Stimulated activated CD4-positive, alpha-beta T cell treated with anti-CD3 and anti-CD28 coated beads, Interleukin-1b, Interleukin-23, amount 100 ng/mL, for 24 hours (primary cell): ENCODE measurements at places on chromosomes 12 and 14.

DNA sequence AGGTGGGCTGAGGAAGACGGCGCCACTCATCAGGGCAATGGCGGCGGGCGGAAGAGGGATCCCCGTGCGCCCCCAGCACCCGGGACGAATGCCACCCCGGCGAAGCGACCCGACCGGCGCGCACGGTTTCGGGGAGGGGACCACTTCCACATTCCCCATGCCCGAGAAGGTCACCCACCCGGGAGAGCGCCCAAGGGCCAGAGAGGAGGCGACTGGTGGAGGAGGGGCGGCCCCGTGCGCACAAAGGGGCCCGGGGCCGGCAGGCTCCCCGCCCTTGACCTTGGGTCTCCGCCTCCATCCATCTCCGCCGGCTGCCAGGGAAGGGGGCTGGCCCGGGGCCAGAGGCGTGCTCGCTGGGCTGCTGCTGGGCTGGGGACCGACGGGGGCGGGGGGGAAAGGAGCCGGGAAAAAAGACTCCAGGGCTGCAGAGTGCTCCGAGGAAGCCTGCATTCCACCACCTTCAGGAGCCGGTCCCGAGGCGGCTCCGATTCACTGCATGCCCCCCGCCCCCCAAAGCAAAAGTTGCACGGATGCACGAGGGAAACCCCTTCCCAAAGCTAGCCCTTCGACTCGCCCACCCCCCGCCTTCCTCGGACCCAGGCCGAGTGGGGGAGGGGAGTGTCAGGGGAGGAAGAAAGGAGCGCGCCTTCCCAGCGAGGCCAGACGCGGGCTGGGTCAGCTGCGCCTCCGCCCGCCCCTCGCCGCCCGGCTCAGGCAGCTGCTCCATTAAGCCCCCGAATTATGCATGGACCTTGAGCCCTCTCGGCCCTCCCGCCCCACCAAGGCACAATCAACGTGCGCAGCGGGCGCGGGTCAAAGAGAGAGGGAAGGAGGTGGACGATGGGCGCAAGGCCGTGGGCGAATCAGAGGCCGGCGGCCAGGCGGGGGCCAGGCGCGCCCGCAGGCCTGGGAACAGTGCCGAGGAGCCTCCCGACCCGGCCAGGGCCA is 26.2 kb downstream of the BCL11B start:
- no peak for DNase-seq

DNA sequence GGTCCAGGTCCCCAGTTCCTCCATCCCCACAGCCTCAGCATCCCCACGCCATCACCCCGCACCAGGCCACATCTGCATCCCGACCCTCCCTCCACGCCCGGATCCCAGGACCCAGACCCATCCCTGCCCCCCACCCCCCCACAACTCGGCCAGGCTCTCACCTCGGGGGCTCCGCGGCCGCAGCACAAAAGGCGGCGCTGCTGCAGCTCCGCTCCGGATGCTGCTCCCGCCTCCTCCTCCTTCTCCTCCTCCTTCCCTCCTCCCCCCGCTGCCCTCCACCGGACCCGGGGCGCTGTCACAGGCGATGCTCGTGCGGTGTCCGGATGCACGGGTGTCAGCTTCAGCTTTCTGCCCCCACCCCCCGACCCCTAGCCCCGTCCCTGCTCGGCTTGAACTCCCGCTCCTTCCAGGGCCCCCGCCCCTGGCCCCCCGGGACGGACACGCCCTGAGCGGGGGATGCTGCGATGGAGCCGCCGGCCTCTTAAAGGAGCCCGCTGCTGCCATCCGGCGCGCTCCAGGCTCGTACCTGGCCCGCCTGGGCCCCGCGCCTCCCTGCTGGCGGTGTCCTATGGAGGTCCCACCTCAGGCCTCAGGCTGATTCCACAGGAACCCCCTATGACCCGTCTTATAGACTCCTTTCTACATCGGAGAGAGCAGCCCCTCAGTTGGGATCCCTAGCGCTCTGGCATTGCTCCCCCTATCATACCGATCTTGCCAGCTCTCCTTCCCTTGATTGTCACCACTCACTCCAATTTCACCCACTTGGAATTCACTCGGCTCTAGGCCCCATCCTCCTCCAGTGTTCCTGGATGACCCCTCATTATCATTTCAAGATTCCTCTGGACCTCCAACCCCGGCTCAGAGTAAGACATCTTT is at the start of gene MAP3K12:
Gene MAP3K12, minus strand, starts transcription at position 193 of the 876 bp plus-strand sequence. CDS start 12,067 bp downstream, outside the sequence.
- DNase-seq: no peak

- DNase-seq: no peak
These were observed 64.9 kb upstream of the DAAM1 start for GRCh38 chr14:59123531-59123930.

DNA sequence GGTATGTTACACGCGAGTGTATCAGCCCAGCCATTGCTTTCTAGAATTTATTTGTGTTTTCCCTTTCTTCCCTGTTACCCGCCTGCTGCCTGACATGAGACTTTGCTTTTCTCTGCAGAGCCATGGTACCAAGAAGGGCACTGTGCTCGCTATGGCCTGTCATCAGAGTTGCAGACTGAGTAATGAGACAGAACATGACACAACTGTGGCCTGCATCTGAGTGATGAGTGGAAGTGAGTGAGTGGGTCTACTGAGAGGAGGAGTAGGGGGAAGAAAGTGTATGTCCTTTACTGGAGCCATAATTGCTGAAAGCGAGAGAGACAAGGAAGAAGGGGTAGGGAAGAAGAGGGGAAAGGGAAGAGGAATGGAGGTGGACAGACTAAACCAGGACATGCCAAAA is 2.9 kb downstream of the RILPL1 start:
- no peak for DNase-seq

GRCh38 chr12:6178981-6179761 is 21.0 kb upstream of the CD9 start:
- no peak for DNase-seq

DNA sequence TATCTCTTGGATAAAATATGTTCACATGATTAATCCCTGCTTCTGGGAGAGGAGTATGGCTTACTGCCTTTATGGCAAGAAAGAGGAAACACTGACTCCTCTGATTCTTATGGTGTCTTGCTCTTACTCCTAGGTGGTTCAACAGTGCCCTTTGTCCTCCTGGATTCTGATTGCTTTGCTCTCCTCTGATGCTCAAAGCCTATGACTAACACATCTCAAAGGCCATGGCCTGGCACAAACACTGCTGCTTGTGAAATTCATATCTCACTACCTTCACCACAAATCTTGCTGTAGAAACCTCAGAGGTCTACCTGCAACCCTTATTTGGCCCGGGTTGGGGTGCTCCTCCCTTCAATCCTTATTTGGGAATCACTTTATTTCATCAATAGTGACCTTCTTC is 217.2 kb downstream of the C12orf50 start:
- no peak for DNase-seq

- no peak for DNase-seq
These were observed 513 bp downstream of the PFDN5 start for GRCh38 chr12:53295891-53296219.

DNA sequence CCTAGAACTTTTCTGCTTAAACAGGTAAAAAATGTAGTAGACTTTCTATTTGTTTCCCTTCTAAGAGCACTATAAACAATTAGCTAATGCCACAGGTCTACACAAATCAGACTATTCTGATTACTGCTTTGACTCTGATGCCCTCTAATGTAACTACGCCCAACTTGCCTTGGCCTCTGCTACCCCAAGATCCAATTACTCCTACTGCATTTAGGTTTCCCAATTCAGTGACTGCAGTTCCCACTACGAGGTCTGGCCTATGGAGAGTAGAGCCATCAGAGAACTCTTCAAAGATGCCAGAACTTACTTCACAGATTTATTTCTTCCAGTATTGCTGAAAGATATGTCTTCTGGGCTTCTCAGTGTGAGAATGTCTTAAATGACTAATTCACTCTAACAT is 15.3 kb upstream of the STYK1 start:
- no peak for DNase-seq

DNA sequence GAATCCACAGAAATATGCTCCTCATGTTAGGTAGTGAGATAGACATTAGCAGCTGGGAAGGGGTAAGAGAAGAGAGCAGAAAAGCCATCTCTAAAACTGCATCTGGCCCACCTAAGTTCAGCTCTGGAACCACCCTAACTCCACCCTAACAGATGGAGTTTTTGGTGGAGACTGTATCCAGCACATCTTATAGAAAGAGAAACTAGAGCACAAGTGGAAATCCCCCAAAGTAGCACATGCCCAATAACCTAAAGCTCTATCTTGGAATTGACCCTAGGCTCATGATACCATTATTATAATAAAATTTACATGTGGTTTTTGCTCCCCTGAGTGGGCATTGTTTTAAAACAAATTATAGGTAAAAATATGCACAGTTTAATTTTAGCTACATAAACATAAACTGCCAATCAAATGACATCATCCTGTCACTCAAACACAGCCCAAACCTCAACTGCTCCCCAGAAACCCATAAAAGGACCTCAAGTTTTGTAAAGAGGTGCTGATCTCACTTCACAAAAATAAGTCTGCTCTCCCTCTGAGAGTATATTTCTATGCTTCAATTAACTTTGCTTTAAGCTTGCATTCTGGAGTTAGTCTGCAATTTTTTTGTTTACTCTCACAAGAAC is 206.4 kb downstream of the PIK3C2G start:
- no peak for DNase-seq

GRCh38 chr14:89775151-89775550 is 179.4 kb downstream of the EFCAB11 start:
- DNase-seq: no peak

DNA sequence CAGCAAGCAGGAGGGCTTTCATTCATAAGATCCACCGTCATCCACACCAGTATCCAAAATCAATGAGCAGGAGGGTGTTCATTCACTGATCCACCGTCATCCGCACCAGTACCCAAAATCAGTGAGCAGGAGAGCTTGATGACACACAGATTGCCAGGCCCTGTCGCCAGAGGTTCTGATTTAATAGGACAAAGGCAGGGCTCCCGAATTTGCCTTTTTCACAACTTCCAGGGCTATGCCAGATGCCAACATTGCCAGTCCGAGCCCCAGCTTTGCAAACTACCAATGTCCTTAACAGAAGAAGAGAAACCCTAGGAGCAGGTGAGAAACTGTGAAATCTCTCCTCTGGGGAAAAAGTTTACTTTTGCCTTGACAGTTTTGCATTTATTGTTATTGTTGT is 115.0 kb downstream of the SLC15A4 start:
- DNase-seq: no peak

DNA sequence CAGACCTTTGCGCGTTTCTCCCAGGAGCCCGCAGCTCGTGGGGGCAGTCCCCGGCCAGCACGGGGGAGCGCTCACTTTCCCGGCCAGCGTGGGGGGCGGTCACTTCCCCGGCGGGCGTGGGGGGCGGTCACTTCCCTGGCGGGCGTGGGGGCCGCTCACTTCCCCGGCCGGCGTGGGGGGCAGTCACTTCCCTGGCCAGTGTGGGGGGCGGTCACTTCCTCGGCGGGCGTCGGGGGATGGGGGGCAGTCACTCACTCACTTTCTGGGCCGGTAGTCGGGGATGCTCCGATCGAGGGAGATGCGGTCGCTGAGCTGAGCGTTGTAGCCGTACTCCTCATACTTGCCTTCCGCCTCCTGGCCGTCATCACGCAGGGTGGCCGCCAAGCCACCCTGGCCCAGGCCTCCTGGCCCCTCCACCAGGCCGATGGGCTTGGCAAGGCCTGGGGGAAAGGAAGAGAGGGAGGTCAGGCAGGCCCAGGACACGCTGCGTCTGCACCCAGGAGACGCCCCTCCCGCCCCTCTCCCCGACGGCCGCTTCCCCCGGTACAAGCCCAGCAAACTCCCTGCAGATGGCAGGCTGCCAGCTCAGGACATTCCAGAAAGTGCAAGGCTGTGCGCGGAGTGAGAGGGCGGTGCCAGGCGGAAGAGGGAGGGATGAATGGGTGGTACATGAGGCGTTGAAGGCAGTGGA is 43.3 kb downstream of the GALNT9 start:
- no peak for DNase-seq

GRCh38 chr14:29111554-29111953 is 345.0 kb downstream of the FOXG1 start:
- DNase-seq: no peak

- DNase-seq: no peak
These were observed 23.8 kb downstream of the SPTB start for GRCh38 chr14:64855721-64856528.

GRCh38 chr12:123937707-123938591 is 34.7 kb downstream of the CCDC92 start:
- DNase-seq: no peak

GRCh38 chr12:18643681-18644080 is 94.1 kb downstream of the PLCZ1 start:
- no peak for DNase-seq

GRCh38 chr12:100986595-100987547 is 192.3 kb downstream of the ANO4 start:
- DNase-seq: no peak
